Heart left ventricle (tissue), 16 donors: ENCODE measurements at places on chromosomes 1 and 21. TPM values are rescaled to one million over a fixed set of nuclear protein-coding genes. Genes with fewer than 3 reads are reported as not detected.

DNA sequence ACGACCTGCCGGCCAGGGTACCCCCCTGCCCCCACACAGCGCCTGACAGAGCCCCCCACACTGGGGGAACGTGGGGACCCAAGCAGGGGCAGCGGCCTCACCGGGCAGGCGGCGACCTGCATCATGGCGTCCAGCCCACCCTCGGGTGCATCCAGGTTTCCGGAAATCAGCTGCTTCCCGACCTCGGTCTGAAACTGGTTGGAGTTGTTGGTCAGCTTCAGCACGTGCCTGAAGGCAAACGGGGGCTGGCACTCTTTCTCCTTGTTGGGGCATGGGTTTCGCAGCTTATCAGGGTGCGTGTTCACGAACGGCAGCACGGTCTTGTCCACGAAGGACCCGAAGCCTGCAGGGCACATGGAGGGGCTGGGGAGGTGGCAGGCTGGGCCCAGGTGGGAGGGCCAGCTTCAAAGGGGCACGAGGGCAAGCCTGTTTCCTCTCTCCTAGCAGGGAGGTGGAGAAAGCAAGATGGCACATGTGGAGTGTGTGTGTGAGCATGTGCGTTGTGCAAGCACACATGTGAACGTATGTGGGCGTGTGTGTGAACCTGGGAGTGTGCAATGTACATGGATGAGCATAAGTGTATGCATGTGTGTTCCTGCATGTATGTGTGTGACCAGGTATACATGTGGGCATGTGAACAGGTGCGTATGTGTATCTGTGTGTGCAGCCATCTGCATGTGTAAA is 19.2 kb downstream of the ITGB2 start:
- DNase-seq: peak; percentile 19

- no peak for DNase-seq
Measured at GRCh38 chr1:208516780-208517179, 272.6 kb upstream of the PLXNA2 start.

- DNase-seq: no peak
Measured at GRCh38 chr21:15514073-15514946, 215.5 kb upstream of the USP25 start.

GRCh38 chr1:198199105-198199504 is 42.3 kb downstream of the NEK7 start:
- DNase-seq: no peak

DNA sequence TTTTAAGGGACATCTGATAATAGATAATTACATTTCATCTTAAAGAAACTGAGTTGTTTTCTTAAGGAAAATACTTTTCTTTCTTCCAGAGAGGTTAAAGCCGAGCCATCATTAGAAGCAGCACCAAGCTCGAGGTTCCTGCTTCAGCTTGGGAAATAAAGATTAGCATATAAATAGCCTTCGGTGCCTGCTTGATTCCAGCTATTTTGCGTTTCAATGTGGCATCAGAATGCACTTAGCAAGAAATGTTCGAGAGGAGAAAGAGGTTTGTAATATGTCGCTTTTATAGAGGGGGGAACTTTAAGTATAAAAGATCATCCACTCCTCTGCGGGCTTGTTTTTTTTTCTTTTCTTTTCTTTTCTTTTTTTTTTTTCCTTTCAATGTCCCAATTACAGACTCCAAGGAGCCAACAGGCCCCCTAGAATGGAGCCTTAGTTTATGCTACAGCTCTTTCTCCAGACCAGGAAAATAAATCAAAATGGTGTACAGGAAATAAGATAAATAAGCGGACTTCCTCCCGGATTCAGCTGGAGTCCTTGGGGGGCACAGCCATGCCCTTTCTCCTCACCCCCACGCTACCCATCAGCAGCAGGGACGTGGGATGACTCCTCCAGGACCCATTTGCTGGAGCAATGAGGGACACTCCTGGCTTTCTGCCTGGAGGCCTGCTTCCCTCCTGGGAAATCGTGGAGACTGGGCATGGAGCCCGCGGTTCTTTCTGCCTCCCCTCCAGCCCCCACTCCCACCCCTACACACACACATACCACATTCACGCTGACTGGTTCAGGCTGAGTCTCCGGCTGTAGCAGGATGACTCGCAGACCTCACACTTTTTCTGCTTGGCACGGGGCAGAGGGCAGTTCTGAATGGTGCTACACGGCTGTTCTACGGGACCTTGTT is 131.6 kb downstream of the RRAGC start:
- peak; percentile 72 for DNase-seq

GSTM5 gene
- 0.49 TPM for polyA plus RNA-seq
